Fibroblast of the aortic adventitia (primary cell): ENCODE measurements at places on chromosomes 6 and 20. TPM values are rescaled to one million over a fixed set of nuclear protein-coding genes. Genes with fewer than 3 reads are reported as not detected.

The OR12D3 gene
- total RNA-seq, result not detected in 2 replicates

The DOK5 gene
- total RNA-seq, result 53.6 and 85.6 TPM in 2 replicates

The SLC2A4RG gene
- 31.9 and 39.2 TPM in 2 replicates for total RNA-seq

The TTK gene
- 0.90 and 35.9 TPM in 2 replicates for total RNA-seq

The IL17A gene
- not detected in 2 replicates for total RNA-seq

The FAM209A gene
- not detected in 2 replicates for total RNA-seq

The SIRPB1 gene
- total RNA-seq, result 0.90 TPM in 1 of 2 replicates, not detected in the other

The CUTA gene
- total RNA-seq, result 106 and 522 TPM in 2 replicates

The TSPO2 gene
- not detected in 2 replicates for total RNA-seq

The BCKDHB gene
- 18.4 and 20.3 TPM in 2 replicates for total RNA-seq

The WASF1 gene
- 11.7 and 20.1 TPM in 2 replicates for total RNA-seq

The IP6K3 gene
- total RNA-seq, result not detected in 2 replicates

The CLPSL1 gene
- total RNA-seq, result not detected in 2 replicates

The HLA-DPA1 gene
- 0.18 and 1.8 TPM in 2 replicates for total RNA-seq

The KCNK15 gene
- 4.2 and 8.5 TPM in 2 replicates for total RNA-seq

The TINAG gene
- not detected in 2 replicates for total RNA-seq

The IL17F gene
- total RNA-seq, result not detected in 2 replicates

The ARFGEF3 gene
- total RNA-seq, result 0.08 and 0.09 TPM in 2 replicates

The HLA-DQA2 gene
- total RNA-seq, result not detected in 2 replicates

The LAMA4 gene
- 306 and 904 TPM in 2 replicates for total RNA-seq

The MCHR2 gene
- not detected in 2 replicates for total RNA-seq

The HDAC2 gene
- 77.1 and 176 TPM in 2 replicates for total RNA-seq

The NFKBIL1 gene
- total RNA-seq, result 20.0 and 48.7 TPM in 2 replicates

The MLIP gene
- total RNA-seq, result not detected in 2 replicates

The RBPJL gene
- not detected in 2 replicates for total RNA-seq

The SNX21 gene
- total RNA-seq, result 88.8 and 90.7 TPM in 2 replicates

The CDH22 gene
- total RNA-seq, result not detected in 2 replicates

The CALHM5 gene
- 6.8 and 8.2 TPM in 2 replicates for total RNA-seq

The FOXQ1 gene
- total RNA-seq, result 1.3 TPM in 1 of 2 replicates, not detected in the other

The BPIFA1 gene
- total RNA-seq, result not detected in 2 replicates

The GABRR1 gene
- total RNA-seq, result not detected in 2 replicates

The SCGN gene
- total RNA-seq, result not detected in 2 replicates

The OLIG3 gene
- 0.74 TPM in 1 of 2 replicates, not detected in the other for total RNA-seq

The CCDC170 gene
- total RNA-seq, result 0.09 and 0.82 TPM in 2 replicates

The FHL5 gene
- total RNA-seq, result not detected in 2 replicates

The LTA gene
- total RNA-seq, result not detected in 2 replicates

The SLC17A2 gene
- total RNA-seq, result 0.09 TPM in 1 of 2 replicates, not detected in the other

The SPATS1 gene
- not detected in 2 replicates for total RNA-seq

The DZANK1 gene
- total RNA-seq, result 0.99 and 1.5 TPM in 2 replicates

The CRYBG1 gene
- 19.3 and 105 TPM in 2 replicates for total RNA-seq

The HLA-DOA gene
- not detected in 2 replicates for total RNA-seq

The ABHD16B gene
- total RNA-seq, result not detected in 2 replicates

The PROKR2 gene
- total RNA-seq, result not detected in 2 replicates

The C6orf132 gene
- total RNA-seq, result 0.63 and 1.4 TPM in 2 replicates

The CST5 gene
- total RNA-seq, result not detected in 2 replicates

The TDRD6 gene
- 0.18 and 1.8 TPM in 2 replicates for total RNA-seq

The KIF25 gene
- total RNA-seq, result not detected in 2 replicates

The SPTLC3 gene
- 6.8 and 30.6 TPM in 2 replicates for total RNA-seq

The RNF5 gene
- 13.2 and 43.5 TPM in 2 replicates for total RNA-seq

The AGER gene
- 0.16 and 0.18 TPM in 2 replicates for total RNA-seq

The GABRR2 gene
- total RNA-seq, result 0.09 TPM in 1 of 2 replicates, not detected in the other

The OR14J1 gene
- total RNA-seq, result not detected in 2 replicates

The SLC22A3 gene
- 0.72 and 1.5 TPM in 2 replicates for total RNA-seq

The PI16 gene
- total RNA-seq, result 1.5 and 6.3 TPM in 2 replicates

The VGLL2 gene
- not detected in 2 replicates for total RNA-seq

The TPBG gene
- total RNA-seq, result 34.6 and 101 TPM in 2 replicates
